Cortex of kidney (tissue), 1 donor: ENCODE measurements at places on chromosomes 1 and 21.

GRCh38 chr1:22876359-22877111 is 96.1 kb downstream of the LACTBL1 start:
- DNase-seq: no peak

GRCh38 chr1:173410794-173411236 is 66.3 kb upstream of the PRDX6 start:
- no peak for DNase-seq

DNA sequence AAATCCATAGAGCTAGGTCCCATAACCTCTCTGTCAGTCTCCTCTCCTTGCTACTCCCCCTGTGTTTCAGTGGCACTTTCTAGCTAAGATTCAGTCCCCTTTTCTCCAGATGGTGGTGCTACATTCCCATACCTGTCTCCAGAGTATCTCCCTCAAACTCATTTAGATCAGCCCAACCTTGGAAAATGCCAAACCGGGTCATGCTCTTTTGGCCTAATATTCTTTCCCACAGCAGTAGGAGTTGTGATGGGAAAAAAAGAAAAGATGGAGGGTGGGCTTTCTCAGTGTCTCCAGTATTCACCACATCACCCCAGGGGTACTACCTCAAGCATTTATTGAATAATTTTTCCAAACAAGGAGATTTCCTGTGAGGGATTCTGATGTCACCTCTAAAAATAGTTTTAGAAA is 3.2 kb upstream of the RXFP4 start:
- no peak for DNase-seq

DNA sequence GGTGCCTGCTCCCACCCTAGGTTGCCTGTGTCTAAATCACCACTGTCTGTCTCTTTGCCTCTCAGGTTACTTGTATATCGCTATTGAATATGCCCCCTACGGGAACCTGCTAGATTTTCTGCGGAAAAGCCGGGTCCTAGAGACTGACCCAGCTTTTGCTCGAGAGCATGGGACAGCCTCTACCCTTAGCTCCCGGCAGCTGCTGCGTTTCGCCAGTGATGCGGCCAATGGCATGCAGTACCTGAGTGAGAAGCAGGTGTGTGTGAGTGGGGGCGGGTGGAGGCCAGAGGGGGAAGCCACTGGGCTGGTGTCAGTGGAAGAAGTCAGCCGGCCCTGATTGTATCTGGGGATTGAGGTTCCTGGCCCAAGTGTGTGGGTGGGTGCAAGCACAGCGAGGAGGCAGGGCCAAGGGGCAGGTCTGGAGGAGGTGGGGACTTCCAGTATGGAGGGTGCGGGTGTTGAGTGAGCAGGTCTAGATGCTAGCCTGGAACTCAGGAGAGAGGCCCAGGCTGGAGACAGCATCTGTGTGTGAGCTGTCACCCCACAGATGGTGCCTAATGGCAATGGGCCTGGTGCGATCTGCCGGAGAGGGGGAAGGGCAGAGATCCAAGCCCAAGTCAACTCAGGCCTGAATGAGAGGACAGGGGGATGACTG is 17.2 kb downstream of the TIE1 start:
- DNase-seq: no peak

DNA sequence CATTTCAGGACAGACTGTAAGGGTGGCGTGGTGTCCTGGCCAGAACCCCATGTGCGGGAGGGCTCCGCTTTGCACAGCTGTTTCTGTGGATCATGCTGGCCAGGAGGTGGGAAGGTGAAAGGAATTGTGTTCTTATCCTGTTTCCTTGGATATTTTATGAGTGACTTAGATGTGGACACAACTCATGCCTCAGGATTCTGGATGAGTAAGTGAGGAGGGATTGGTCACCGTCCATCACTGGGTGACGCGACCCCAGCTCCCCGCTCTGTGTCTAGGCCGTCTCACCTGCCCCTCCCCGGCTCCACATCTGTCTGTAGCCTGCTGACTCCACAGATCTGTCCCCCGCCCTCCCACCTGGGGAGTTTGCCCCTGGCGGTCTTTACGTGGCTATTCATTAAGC is 48.8 kb downstream of the PIK3CD start:
- DNase-seq: no peak
